Suppressor macrophage treated with lipopolysaccharide for 4 hours (primary cell): ENCODE measurements at places on chromosomes 13 and 19.
A peak's percentile ranks its signal among the peaks of the same experiment; 100 is the strongest.

DNA sequence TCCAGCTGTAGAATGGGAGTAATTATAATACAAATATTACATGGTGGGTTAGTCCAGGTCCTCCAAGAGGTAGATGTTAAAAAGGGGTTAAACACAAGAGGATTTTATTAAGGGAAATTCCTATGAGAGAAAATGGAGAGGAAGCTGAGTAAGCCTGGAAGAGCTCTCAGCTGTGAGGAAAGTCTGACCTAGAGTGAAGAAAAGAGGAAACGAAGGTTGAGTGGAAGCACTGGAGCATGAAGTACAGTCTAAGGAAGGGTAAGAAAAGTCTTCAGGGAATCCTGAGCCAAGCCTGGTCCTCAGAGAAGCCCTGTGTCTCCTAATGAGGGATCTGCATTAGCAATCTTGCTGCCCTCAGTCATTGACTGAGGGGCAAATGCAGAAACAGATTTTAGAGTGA lies 506.2 kb downstream of the GPC5 start:
- DNase-seq = no peak

DNA sequence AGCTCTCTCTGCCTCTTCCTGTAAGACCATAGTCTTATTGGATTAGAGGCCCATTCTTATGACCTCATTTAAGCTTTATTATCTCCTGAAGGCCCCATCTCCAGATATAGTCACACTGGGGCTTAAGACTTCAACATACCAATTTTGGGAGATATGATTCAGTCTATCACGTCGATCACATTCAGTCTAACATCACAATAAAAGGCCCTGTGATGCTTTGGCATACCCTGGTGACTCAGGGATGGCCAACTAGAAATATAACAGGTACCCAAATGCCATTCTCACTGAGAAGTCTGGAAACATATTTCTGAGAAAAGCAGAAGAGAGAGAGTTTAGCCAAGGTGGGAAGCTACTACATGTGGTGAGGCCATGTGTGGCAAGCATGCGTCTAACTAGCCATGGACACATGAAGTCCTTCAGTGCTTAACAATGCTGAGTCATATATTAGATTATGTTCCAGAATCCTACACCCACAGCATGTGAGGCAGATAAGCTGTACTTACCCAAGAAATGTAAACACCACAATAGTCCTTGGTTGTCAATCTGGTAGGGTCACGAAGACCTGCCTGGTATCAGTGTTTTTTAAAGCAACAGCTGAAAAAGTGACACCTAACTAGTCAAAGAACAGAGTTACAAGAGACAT lies 485.1 kb downstream of the FOXO1 start:
- DNase-seq = no peak

DNA sequence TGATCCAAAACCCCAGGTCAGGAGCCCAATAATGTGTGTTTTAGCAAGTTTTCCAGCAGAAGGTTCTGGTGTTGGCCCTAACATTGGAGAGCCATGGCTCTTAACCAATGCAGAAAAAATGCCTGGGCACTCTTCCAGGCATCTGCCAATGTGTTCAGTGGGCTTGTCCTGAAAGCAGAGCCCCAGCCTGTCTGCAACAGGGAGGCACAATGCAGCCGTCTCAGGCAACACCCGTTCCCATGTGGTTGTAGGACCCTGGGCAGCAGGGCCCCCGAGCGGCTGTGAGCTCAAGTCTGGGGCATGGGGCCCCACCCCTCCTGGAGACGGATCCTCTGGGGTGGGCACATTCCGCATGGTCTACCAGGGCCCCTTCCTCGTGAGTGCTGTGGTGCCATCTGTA lies 58.1 kb upstream of the SIAH3 start:
- no peak for DNase-seq

DNA sequence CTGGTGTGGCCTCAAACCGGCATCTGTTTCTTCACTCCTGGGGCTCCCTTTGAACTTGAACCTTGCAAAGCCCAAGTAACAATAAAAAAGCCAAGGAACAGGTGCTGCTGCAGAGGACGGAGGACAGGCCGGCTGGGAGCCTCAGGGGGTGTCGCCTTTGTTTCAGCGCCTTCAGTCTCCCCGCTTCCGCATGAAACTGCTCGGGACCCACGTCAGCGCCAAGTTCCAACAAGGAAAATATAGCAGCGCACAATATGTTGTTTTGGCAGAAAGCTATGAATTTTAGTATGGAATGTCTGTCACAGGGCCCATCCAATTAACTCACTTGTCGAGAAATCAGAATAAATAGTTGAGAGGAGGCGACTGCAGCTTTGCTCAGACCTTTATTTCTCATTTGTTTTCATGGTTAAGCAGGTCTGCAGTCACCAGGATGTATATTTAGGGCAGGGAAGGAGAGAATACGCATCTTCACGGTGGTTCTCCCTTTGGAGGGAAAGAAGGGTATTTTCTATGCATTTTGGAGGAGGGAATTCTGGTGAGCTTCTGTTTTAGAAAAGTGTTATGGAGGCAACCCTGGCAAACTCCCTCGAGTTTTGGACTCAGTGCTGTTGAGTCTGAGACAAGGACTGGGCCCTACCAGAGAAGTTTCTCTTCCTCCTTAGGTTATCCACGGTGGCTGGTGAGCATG lies 34.3 kb upstream of the MEDAG start:
- peak; percentile 34 for DNase-seq

DNA sequence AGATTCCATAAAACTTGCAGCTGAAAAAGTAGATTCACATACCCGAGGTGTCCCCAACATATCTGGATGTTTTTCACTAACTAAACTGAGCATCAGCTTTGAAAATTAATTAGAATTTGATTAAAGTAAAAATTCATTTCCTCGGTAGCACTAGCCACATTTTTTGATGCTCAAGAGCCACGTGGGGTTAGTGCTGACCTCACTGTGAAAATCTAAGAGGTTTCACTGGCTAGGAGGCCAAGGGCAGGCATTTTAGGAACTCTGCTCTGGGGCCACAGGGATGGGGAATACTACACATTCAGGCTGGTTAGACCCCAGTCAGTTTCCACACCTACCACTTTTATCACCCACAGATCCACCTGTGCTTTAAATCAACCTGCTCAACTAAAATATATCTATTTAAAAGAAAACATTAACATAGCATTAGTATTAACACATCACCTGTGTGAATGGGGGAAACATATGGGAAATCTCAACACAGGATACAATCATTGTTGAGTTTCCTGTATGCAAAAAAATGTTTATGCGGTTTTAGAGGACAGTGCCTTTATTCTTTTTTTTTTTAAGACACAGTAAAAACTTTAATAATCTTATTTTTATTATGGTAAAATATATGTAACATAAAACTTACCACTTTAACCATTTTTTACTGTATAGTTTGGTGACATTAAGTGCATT lies 45.5 kb downstream of the BRD4 start:
- DNase-seq = no peak

- no peak for DNase-seq
Observed at GRCh38 chr13:58830841-58831240, 1199.3 kb downstream of the PCDH17 start.

GRCh38 chr19:36488846-36489117 lies 579 bp downstream of the ZNF566 start:
- peak; percentile 3 for DNase-seq

DNA sequence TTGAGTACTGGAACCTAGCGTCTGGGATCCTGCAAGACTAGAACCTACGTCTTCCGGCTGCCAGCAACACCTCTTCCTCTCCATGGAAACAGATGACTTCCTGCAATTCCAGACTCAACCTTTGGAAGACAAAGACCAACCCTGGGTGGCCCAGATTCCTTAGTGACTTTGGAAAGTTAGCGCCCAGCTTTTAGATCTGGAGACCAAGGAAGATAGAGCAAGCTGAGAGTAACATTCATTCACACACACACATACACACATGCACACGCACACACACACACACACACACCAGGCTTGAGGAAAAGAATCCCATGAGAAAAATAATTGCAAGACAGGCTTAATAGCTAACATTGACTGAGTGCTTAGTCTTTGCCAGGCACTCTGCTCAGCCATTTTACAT lies 788.9 kb downstream of the UQCRFS1 start:
- no peak for DNase-seq

GRCh38 chr19:18317961-18318800 lies 4.7 kb downstream of the LSM4 start:
- DNase-seq = no peak

GRCh38 chr13:112746044-112746443 lies 56.2 kb downstream of the ATP11A start:
- no peak for DNase-seq

DNA sequence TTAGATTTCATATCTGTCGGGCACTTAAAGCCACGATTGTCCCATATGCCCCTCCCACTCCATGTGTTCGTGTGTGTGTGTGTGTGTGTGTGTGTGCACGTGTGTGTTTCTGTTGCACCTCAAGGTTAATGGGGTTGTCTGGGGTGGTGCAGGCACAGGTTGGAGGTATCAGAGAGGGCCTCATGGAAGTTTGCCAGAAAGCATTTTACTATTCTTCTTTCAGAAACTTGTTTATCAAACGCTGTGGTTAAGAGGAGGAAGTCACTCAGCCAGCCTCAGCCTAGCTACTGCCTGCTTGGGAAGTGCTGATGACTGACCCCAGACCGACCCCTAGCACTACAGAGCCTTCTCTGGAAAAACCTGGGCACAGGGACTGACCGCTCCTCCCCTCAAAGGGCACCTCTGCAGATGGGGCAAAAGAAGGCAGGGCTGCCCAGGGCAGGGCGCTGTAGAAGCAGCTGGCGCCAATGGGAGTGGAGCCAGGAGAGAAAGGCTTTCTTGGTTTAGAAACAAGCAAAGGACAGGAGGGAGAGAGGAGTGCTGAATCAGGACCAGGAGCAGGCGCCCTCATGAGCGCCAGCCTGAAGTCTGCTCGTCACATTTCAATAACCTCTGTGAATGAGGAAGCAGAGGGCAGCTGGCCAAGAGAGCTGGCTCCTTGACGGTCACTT lies 3.9 kb downstream of the SIAH3 start:
- DNase-seq = peak; percentile 49

DNA sequence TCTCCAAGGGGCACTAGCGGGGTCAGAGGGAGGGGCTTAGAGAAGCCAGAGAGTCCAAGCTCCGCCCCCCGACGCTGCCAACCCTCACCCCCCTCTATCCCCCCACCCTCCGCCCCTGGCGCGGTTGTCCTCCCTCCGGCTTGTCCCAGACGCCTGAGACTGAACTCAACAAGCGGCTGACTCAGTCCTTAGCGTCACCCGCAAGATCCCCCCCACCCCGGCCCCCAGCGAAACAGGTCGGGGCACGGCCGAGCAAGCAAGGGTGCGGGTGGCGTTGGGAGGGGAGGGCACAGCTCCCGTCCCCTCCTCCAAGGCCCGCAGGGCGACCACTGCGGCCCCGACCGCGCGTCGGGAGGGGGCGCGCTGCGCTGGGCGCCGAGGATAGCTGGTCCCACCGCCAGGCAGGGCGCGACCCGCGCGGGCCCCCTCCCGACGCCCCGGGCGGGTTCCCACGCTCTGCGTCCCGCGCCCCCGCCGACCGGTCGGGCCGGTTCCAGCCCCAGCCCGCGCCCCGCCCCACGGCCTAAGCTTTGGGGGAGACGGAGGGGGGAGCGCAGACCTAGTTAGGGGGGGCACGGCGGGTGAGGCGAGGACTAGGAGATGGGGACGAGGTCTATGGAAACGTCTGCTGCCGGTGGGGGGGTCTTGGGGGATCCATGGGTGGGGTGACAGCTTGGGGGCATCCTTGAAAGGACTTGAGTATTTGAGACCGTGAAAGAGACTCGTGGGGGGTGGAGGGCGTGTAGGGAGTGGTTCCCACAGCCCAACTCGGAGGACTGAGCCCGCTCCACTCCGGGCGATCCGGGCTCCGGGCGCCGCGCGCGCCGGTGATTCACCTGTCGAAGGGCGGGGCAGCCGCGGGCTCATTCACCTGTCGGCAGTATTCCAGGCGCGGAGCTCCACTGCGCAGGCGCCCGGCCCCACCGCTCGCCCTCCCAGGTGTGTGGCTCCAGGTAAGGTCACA lies 5.1 kb downstream of the NOTCH3 start:
- peak; percentile 61 for DNase-seq

- DNase-seq = peak; percentile 37
Observed at GRCh38 chr13:28047757-28048388, 52.5 kb downstream of the FLT3 start.

DNA sequence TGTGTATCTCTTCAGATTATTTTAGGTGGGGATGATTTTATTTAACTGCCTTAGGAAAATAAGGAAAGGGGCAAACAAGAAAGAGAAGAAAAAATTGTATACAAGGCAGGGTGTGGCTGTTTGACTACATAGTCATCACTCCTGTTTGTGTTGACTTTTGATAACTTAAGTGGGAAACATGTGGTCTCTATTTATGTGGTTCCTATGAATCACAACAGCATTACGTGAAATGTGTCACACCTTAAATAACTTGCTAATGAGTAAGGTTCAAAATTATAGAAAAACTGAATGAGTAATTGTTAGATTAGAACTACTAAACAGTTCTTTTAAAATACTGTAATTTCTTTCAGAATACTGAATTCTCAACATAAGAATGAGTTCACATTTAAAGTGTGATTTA lies 69.3 kb downstream of the LMO7 start:
- no peak for DNase-seq

DNA sequence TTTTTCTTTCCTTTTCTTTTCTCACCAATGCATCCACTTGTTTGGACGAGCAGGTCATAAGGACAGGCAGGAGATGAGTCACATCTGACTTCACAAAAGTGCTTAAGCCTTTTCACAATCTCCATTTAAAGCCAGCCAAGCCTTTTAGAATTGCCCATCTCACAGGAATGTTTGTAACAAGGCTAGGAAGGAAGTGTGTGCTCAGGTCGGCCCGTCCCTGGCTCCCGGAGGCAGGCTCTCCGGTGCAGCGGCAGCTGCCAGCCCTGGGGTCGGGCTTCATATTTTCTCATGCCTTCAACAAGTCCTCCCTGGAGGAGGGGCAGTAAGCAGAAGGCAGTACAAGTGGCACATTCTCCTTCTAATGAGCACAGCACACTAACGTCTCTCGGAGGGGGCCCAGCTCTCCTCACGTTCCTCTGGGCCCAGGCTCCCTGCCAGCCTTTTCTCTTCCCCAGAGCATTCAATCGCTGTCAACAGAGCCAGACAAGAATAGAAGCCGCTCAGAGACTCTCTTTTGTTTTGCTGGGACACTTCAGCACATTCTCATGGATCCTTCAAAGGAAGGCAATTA lies 180.5 kb downstream of the COL4A1 start:
- peak; percentile 45 for DNase-seq

DNA sequence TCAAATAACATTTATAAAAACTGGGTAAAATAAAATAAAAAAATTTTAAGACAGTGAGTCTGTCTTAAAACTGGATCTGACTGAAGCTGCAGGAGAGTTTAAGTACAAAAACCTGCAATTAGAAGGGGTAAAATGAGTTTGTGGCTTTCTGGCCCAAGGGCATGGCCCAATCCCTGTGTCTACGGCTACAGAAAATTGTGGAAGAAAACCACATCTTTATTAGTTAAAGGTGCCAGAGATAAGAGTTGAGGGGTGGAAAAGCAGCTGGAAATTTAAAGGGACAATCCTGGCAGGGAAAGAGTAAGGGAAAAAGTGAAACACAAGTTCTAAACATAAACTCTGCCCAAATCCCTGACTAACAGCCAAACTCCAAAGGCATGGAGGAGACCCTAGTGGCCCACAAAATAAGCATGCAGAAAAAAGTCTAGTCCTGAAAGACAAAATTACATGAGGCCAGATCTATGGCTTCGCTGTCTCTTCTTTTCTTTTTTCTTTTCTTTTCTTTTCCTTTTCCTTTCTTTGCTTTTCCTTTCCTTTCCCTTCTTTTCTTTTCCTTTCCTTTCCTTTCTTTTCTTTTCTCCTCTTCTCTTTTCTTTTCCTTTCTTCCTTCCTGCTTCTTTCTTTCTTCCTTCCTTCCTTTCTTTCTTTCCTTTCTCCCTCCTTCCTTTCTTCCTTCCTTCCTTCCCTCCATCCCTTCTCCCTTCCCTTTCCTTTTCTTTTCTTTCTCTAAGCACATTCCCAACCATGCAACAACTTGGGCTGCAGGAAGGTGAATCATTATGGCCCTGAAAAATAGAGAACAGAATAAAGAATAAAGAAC lies 23.5 kb upstream of the DLEU7 start:
- DNase-seq = no peak
